Pancreas (tissue), 10 donors: ENCODE measurements at places on chromosomes 4 and X. TPM values are rescaled to one million over a fixed set of nuclear protein-coding genes. Genes with fewer than 3 reads are reported as not detected.

The USP9X gene
- 13.5 TPM for polyA plus RNA-seq

The DUSP21 gene
- not detected for polyA plus RNA-seq

The CT45A3 gene
- polyA plus RNA-seq, result not detected

DNA sequence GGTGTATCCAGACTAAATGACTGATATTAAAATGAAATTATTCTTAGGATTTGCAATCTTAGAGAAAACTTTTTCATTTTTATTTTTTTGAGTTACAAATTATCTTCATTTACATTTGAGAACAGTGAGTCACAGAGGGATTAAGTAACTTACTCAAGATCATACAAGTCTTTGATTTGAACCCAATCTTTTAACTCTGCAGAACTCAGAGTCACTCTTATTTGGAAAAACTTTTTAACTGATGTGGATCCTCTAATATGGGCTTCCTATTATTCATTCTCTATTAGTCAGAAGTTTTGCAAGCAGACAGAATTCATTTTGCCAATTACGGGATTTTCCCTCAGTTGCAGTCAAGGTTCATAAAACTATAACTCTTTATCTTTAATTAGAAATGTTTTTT is 20.1 kb downstream of the HPRT1 start:
- no peak for DNase-seq
